ENCODE measurements at places on chromosomes 13 and 19. TPM values are rescaled to one million over a fixed set of nuclear protein-coding genes. Genes with fewer than 3 reads are reported as not detected.

- no peak for DNase-seq
These were observed at the start of gene C5AR1 for GRCh38 chr19:47309608-47310007. Gene C5AR1 (plus strand): TSS chr19:47309861. CDS start chr19:47309896, 35 bp downstream.

GRCh38 chr13:51452361-51453206, at the start of gene INTS6:
Gene INTS6 (minus strand): TSS chr13:51453036. CDS start chr13:51452525, 511 bp downstream.
- peak; percentile 98 for DNase-seq

GRCh38 chr19:10339380-10339960, at the start of gene ICAM3:
Gene ICAM3 (minus strand): TSS chr19:10339624. CDS start chr19:10339614, 10 bp downstream.
- peak; percentile 87 for DNase-seq

GRCh38 chr13:73957889-73958288, 176.3 kb downstream of the KLF12 start:
- DNase-seq, result no peak

- DNase-seq, result no peak
These were observed 545 bp downstream of the LIPE start for GRCh38 chr19:42426643-42427042.

Gene ZNF208
- 2.1 TPM for total RNA-seq

DNA sequence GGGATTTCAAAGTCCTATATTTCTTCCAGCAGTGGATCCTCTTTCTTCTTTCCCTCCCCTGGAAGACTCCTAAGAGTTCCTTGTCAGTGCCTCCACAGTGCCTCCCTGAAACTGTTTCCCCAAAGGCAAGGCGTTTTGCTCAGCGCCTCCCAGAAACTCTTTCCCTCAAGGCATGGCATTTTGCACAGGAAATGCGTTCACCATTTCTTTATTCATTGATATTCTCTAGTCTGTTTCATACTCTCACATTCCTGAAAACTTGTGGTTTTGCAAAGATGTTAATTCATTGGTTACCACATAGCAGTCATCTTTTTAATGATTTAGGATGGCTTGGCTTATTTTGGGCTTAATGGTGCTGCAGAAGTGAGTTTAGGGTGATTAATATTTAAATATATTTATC, 177.3 kb upstream of the SLC10A2 start:
- no peak for DNase-seq

DNA sequence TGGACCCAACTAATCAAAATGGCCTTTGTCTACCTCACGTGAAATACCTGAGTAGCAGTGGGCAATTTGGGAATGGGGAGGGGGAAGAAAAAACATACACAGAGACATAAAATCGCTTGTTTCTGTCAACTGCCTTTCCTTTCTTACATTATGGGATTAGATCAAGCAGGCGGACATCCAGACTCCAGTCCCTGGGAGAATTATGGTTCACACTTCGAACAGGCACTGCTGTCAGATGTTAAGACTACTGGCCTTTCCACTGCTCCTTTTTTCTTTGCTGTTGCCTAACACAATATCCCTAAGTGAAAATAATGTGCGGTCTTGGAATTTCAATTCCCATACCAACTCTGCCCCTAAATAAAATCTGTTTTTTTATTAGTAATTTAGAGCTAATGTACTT, 1719.7 kb upstream of the SLC10A2 start:
- DNase-seq, result no peak

DNA sequence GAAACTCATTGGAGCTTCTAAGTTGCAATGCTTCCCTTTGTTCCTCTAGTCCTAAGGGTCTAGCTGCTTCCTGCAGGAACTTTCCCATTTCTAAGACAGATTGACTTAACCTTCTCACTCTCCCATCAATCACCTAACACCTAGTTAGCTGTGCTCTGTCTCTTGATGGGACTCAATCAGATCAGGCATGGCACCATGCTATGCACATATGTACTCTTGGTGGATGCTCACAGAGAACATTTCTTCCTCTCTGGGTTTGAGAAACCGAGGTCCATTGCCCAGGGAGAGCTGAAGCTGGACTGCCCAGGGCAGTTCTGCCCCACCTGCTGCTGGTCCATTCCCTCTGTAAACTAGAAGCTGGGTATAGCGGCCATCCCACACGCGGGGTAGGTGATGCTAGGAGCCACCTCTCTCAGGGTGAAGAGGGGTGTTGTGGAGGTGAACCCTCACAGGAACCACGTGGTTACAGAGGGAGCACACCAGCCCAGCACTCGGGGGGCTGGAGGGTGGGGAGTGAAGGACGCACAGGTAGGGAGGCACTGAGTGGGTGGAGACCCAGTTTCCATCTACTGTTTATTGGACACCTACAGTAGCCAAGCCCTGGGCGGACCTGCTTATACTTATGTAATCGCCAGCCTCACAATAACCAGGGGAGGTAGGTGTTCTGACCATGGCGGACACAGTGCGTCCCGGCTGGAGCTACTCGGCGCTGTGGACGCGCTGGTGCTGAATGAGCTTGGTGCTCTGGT, 3.1 kb upstream of the UBE2M start:
- no peak for DNase-seq

DNA sequence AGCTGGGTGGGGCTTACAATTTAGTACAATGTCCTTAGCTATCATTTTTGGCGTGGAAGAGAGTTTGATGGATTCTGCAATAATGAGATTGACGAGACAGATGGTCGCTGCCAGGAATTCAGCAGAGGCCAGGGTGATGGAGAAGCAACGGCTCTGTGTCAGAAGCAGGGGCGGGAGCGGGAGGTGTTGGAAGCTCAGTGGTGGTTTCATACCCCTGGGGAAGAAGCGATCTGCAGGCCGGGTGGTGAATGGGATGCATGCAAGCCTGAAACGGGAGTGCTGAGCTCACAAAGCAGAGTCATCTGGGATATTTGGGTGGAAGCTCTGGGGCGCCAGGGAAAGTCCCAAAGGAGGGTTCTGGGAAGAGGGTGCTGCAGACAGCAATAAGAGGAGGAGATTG, 370.8 kb downstream of the ZNF536 start:
- DNase-seq, result no peak

GRCh38 chr13:99028890-99029289, 51.0 kb upstream of the DOCK9 start:
- no peak for DNase-seq

DNA sequence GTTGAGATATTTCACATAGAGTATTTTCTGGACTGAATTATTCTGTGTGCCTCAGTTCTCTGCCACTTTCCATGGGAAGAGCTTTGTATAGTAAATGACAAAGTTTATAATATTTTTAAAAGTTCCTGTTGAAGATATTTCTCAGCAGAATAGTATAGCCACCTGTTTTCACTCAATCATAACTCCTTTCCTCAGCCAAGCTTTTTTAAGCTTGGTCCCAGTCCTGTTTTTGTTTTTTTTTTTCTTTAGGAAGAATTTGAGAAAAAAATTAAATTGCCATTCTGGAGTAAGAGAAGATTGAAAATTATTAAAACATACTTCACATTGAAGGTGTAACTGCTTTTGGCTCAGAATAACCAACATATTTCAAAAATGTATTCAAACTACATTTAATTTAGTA, 55.5 kb downstream of the ENOX1 start:
- no peak for DNase-seq

Gene CACNA1A
- total RNA-seq, result 0.70 TPM

DNA sequence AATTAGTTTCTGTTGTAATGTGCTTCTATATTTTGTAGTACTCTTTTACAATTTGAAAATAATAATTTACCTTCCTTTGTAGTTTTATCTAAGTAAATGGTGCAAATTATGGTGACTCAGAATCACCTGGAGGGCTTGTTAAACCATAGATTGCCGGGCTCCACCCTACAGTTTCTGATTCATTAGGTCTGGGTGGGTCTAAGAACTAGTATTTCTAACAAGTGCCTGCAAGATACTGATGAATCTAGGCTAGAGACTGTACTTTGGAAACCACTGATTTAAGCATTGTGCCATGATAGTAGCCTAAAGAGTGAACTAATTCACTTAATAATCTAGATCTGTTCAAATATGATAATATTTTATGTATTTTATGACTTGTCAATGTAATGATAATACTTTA, 437.4 kb upstream of the SPRY2 start:
- DNase-seq, result no peak

GRCh38 chr19:1074544-1075283, 7.7 kb downstream of the ARHGAP45 start:
- DNase-seq, result peak; percentile 80

GRCh38 chr13:98450539-98451111, 126.3 kb downstream of the STK24 start:
- DNase-seq, result no peak

DNA sequence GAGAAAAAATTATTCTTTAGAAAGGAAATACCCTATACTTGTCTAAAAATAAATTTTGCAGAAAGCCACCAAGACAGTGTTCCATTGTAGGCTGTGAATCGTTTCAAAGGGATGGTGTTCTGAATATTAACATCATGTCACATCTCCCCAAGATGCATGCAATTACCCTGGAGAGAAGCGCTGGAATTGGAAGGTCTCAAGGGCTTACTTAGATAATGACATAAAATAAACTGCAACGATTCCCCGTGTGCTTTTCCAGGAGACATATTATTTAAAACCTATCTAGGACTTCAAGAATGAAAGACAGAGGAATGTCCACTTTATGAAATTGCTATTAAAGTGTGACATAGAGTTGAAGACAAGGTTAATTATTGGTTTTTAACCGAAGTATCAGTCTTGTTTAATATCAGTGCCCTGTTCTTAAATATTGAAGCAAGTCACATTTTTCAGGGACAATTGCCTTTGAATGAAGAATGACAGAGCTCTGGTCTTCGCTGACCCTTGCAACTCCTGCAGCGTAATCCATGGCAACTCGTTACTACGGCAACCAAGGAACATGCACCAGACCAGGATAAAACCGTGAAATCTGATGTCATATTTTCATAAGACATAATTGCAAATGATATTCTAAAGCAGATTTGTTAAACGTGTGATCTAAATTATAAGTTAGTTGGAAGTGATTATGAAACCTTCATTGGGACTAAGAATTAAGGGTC, 91.7 kb downstream of the EFNB2 start:
- DNase-seq, result no peak

Gene FOSB
- 37.6 TPM for total RNA-seq

Gene FXYD1
- total RNA-seq, result 2.1 TPM

DNA sequence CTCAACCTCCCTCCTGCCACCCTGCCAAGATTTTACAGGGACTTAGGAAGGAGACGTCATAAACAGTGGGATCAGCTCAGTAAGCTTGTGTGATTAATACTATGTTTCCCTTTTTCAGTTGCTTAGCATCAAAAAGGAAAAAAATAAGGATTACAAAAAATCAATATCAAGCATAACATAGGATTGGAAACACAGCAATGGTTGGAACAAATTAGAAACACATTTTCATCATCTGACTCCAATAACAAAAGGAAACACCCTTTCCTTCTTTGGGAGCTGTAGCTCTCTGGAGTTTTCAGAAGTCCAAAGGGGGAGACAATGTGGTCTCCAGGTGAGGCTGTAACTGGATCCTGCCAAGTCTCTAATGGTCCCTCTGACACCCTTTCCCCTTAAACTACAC, 233.4 kb downstream of the B3GLCT start:
- DNase-seq, result no peak

- peak; percentile 95 for DNase-seq
These were observed 8.6 kb downstream of the PPFIA3 start for GRCh38 chr19:49127674-49128544.

DNA sequence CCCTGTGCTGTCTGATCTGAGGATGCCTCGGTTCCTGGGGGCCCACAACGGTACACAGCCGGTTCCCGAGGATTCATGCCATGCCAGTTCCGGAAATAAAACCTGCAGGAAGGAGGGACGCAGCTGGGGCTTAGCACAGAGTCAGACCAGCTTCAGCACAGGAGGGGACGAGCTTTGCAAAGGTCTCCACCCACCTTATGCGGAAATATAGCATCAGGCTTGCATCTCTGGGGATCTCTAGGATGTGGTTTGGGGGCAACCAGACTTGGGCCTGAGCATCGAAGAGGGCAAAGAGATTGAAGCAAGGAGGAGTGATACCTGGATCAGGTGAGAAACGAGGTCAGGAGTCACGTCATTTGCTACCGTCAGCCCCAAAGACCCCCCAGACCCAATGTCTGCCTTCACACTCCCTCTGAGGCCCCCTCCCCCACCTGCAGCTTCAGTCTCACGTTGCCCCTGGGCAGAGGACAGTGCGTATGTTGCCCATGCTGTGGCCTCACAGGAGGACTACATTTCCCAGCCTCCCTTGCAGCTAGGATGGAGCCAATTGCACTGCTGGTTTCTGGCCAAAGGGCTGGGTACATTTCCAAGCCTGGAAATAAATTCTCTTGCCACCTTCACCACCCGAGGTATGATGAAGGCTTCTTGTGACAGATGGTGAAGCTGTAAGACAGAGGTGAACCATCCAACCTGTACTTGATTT, 12.1 kb downstream of the TYK2 start:
- DNase-seq, result no peak

GRCh38 chr19:49327878-49328544, 3.0 kb upstream of the SLC6A16 start:
- peak; percentile 53 for DNase-seq

Gene ZNF780B
- 5.4 TPM for total RNA-seq

DNA sequence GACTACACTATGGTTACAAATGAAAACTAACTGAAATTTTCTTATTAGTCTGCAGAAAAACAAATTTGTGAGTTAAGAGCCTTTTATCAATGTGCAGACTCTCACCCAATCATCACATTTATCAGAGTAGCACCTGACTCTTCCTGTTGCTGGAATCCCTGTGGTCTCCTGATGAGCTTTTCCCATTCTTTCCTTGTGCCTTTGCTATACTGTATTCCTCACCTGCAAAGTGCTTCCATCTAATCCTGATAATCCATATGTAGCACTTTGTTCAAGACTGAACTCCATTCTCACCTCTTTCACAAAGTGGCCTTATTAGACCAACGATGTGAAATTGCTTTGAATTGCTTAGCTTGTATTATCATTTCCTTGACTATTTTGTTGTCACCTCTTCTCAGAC, 225.3 kb downstream of the LHFPL6 start:
- DNase-seq, result no peak

GRCh38 chr19:7521551-7522071, 813 bp upstream of the MCOLN1 start:
- no peak for DNase-seq

DNA sequence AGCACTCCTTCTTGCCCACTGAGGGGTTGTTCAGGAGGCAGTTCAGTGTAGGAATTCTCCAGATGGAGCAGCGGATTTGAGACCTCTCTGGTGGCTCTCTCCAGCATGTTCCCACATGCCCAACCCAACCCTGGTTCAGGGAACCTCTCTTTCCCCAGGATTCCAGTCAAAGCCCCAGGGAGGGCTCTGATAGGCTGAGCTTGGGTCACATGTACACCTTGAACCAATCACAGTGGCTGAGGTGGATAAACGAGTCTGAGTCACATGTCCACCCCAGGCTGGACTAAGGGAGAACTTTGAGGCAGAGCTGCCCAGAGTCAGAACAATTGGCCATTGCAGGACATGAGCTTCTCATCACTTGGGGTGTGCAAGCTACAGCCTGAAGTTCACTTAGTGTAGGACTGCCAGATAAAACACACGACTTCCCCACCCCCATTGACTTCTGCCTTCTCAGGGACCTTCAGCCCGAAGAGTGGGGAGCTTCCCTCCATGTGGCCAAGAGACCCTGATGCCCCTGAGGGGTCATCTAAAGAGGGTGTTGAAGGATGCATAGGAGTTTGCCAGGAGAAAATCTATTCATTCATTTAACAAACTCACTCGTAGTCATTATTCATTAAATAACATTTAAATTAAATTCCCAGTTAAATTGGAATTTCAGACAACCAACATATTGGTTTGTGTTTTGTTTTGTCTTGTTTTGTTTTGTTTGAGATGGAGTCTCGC, 4.0 kb upstream of the MAST3 start:
- DNase-seq, result no peak

Gene SERPINE3
- total RNA-seq, result not detected

Gene ZNF525
- total RNA-seq, result 19.3 TPM

Gene OVOL3
- not detected for total RNA-seq

Gene ZNF730
- 0.27 TPM for total RNA-seq

- peak; percentile 90 for DNase-seq
These were observed 8.1 kb downstream of the PTGIR start for GRCh38 chr19:46616631-46617322.

Gene ZNF229
- total RNA-seq, result 1.2 TPM
